ENCODE measurements at places on chromosomes 7 and 10.

DNA sequence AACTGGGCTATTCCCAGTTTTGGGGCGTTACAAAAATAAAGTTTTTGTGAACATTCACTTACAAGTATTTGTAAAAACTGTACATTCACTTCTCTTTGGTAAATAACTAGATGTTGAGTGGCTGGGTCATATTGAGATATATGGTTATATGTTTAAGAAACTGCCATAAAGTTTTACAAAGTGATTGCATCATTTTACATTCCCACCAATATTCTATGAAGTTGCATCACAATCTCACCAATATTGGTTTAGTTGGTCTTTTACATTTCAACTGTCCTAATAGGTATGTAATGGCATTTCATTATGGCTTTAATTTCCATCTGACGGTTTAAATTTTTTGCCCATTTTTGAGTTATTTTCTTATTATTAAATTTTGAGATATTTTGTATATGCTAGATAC lies 251.7 kb upstream of the GNAI1 start:
- no peak overlapping the region for H3K27ac ChIP-seq
- no peaks in the 10 kb centered on the region for H3K36me3 ChIP-seq
- H3K4me1 ChIP-seq, result no peaks in the 10 kb centered on the region
- DNase-seq, result no peak
- no peak overlapping the region for H3K4me3 ChIP-seq
- H3K27me3 ChIP-seq, result no peaks in the 10 kb centered on the region

- no peaks in the 10 kb centered on the region for H3K27me3 ChIP-seq
- DNase-seq, result no peak
- H3K27ac ChIP-seq, result no peak overlapping the region
- H3K4me1 ChIP-seq, result no peaks in the 10 kb centered on the region
- no peak overlapping the region for H3K4me3 ChIP-seq
- H3K36me3 ChIP-seq, result peaks cover 13% of the 10 kb centered on the region
Observed at GRCh38 chr7:127968547-127968946, 62.7 kb downstream of the LRRC4 start.

- H3K4me1 ChIP-seq, result peaks cover 18% of the 10 kb centered on the region
- no peak overlapping the region for H3K27ac ChIP-seq
- no peak for DNase-seq
- H3K4me3 ChIP-seq, result no peak overlapping the region
- no peaks in the 10 kb centered on the region for H3K36me3 ChIP-seq
Observed at GRCh38 chr10:88794731-88795130, 7.8 kb upstream of the LIPM start.

DNA sequence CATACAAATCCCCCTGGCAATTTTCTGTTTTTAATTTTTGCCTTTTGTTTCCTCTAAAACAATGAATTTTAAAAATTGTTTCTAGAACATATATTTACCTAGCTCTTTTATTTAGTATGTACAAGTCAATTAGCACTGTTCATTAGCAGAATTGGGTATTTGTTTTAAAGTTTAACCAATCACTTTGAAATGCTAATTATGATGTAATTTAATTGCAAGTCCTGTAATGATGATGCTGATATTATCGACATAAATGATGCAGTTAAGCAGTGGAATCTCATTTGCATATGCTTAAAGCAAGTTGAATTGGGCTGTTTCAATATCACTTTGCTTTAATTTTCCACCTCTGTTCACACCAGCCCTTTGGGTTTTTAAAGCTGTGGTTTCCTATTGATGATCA lies 2.7 kb downstream of the FOXP2 start:
- H3K27me3 ChIP-seq, result peaks cover 3% of the 10 kb centered on the region
- no peak overlapping the region for H3K27ac ChIP-seq
- H3K36me3 ChIP-seq, result no peaks in the 10 kb centered on the region
- no peak for DNase-seq

DNA sequence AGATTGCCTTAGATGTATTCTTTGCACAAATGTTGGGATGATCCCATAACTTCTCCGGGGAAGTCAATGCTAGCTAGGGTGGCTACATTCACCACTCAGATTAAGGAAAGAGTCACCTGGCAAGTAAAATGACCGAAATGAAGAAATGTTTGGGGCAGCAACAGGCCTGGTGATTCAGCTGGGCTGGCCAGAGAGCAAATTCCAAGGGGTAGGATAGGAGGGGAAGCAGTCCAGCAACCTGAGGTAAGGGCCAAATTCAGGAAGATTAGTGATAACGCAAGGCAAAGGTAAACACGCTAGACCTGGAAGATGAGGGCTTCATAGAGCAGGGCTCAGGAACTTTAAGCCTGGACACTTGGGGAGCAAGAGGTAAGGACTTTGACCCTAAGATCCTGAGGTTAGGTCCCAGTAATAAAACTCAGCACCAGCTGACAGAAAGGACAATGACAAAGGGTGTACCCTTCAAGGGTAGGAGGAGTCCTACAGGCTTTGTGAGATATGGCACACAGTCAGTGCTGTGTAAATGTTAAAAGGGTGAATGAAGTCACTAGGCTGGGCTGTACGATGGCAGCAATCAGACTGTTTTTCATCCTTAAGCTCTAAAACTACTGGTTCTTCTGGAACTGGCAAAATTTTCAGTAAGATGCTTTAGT lies 22.7 kb upstream of the SMNDC1 start:
- no peak for DNase-seq
- H3K27ac ChIP-seq, result no peak overlapping the region
- peaks cover 3% of the 10 kb centered on the region for H3K27me3 ChIP-seq
- peaks cover 7% of the 10 kb centered on the region for H3K36me3 ChIP-seq

DNA sequence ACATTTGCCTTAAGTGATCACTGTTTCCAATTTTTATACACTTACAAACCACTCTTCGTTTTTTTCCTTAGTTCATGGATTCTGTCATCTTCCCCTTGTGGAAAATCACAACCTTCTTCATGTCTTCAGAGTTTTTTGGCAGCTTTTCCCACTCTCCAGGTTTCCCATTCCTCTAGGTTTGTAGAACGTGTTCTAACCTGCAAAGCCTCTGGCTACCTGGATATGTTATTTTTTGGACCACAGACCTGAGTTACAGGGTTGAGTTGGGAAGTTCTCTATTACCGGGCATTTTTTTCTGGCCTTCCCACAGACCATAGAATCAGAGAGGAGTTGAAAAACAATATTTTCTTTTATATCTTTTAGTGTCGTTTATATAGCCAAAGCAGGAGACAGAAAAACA lies 30.2 kb downstream of the NRG3 start:
- DNase-seq, result no peak
- H3K27ac ChIP-seq, result no peak overlapping the region
- no peaks in the 10 kb centered on the region for H3K27me3 ChIP-seq
- H3K4me1 ChIP-seq, result no peaks in the 10 kb centered on the region

DNA sequence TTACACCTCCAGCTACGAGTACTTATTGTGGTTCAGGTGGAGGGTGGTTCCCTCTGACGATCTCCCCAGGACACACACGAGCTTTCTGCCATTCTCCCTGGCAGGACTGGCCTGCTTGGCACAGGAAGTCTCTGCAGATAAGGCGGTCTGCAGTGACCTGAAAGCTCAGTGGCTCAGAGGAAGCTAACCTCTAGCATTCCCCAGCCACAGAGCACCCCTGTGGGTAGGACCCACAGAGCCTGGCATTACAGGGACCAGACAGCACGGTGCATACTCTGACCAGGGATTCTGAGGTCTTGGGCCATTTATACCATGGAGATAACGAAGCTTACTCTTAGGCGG lies 1.9 kb upstream of the GPR146 start:
- no peak for DNase-seq
- H3K4me1 ChIP-seq, result peaks cover 40% of the 10 kb centered on the region
- no peak overlapping the region for H3K4me3 ChIP-seq
- no peak overlapping the region for H3K27ac ChIP-seq
- no peaks in the 10 kb centered on the region for H3K36me3 ChIP-seq

- no peaks in the 10 kb centered on the region for H3K27me3 ChIP-seq
- no peak for DNase-seq
- no peak overlapping the region for H3K27ac ChIP-seq
- no peaks in the 10 kb centered on the region for H3K4me1 ChIP-seq
- no peak overlapping the region for H3K4me3 ChIP-seq
- H3K36me3 ChIP-seq, result peaks cover 3% of the 10 kb centered on the region
Observed at GRCh38 chr7:57201895-57202210, 69.6 kb upstream of the ZNF479 start.

DNA sequence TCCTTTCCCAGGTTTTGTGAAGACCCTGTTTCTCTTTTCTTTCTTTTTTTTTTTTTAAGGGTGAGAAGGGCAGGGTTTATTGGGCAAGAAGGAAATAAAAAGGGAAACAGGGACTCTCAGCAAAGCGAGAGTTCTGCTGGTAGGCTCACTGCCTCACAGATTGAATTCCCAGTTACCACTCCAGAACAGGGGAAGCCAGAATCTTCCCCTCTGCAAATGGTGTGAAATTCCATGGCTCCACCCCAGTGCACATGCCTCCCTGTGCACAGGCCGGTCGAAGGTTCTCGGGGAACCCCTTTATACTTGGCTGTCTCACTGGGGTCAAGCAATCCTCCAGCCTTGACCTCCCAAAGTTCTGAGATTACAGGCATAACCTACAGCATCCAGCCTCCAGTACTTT lies 10.5 kb upstream of the GUSB start:
- no peak overlapping the region for H3K4me3 ChIP-seq
- no peaks in the 10 kb centered on the region for H3K36me3 ChIP-seq
- no peak for DNase-seq
- H3K27ac ChIP-seq, result no peak overlapping the region
- no peaks in the 10 kb centered on the region for H3K4me1 ChIP-seq
- H3K27me3 ChIP-seq, result no peaks in the 10 kb centered on the region

- peak; percentile 51 for DNase-seq
- H3K36me3 ChIP-seq, result no peaks in the 10 kb centered on the region
- no peak overlapping the region for H3K4me3 ChIP-seq
- no peak overlapping the region for H3K27ac ChIP-seq
Observed at GRCh38 chr7:142412551-142413193, 154.8 kb upstream of the PRSS58 start.

DNA sequence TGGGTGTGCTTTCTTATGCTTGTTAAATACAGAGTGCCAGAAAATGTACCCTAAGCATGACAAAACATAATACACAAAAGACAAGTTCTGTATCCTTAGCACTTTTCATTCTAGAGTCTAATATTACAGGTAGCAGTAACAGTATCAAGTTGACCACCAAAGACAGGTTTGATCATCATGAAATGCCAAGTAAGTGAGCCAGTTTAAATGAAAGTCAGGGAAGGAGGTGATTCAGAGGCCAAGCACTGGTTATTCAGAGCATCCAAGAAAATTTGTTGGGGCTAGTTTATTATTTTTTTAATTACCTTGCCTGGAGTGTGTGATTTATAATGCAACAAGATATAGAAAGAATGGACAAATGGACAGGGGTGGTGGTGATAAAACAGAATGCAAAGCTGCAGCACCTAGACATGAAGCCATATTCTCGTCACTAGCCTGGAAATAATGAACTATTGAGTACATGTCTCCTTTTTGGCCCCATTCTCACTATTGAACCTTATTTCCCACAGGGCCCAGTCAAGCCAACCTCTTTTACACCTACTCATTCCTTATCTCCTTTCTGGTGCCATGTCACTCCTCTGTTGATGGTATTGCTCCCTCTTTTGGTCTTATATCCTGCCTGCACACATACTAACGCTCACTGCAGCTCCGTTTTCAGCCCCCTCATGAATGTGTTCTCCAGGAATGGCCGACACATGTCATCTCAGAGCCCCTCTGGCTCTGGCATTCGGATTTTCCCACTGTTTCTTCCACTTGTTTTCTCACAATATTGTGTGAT lies 78.6 kb upstream of the GLCCI1 start:
- H3K4me1 ChIP-seq, result no peaks in the 10 kb centered on the region
- DNase-seq, result no peak
- no peak overlapping the region for H3K27ac ChIP-seq

DNA sequence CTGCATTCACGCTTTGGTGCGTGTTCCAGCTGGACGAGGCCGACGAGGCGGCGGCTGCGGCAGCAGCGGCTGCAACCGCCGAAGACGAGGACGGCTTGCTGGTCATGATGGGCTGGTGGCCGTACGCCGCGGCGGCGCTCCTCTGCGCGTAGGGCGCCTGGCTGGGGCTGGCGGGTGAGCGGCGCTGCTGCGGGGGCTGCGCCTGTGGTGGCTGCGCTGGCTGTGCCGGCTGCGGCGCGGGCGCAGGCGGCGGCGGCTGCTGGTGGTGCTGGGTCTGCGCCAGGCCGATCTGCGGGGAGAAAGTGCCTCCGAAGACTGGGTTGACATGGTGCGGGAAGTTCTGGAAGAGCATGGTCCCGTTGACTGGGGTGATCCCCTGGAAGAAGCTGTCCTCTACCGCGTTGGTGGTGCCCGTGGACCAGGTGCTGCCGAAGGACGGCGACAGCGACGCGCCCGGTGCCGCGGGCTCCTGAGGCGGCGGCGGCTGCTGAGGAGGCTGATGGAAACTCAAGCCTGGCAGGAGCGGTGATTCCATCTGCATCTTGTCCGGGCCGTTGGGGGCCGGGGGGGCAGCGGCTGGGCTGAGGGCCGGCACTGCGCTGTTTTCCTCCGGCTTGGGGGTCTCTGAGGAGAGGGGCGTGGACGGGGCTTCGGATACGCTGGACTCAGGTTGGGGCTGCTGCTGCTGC lies 51.1 kb downstream of the CPEB3 start:
- peaks cover 9% of the 10 kb centered on the region for H3K36me3 ChIP-seq
- H3K4me1 ChIP-seq, result peaks cover 33% of the 10 kb centered on the region
- H3K27ac ChIP-seq, result no peak overlapping the region

DNA sequence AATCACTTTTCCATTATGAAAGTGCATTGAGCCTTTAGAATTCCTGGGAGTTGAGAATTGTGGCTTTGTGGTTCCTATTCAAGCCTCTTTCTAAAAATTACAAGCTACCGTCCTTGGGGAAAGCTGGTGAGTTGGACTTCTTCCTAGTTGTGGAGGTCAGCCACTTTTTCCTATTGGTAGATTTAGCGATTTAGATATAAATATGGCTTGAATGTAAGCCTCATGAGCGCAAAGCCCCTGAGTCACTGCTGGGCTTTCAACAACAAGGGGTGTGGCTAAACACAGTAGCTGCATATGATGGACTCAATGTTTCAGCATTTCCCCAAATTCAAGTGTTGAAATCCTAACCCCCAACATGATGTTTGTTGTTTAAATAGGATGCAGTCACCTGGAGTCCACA lies 150.0 kb upstream of the IGFBP3 start:
- no peak for DNase-seq
- H3K4me1 ChIP-seq, result no peaks in the 10 kb centered on the region
- no peak overlapping the region for H3K27ac ChIP-seq
- H3K36me3 ChIP-seq, result no peaks in the 10 kb centered on the region

DNA sequence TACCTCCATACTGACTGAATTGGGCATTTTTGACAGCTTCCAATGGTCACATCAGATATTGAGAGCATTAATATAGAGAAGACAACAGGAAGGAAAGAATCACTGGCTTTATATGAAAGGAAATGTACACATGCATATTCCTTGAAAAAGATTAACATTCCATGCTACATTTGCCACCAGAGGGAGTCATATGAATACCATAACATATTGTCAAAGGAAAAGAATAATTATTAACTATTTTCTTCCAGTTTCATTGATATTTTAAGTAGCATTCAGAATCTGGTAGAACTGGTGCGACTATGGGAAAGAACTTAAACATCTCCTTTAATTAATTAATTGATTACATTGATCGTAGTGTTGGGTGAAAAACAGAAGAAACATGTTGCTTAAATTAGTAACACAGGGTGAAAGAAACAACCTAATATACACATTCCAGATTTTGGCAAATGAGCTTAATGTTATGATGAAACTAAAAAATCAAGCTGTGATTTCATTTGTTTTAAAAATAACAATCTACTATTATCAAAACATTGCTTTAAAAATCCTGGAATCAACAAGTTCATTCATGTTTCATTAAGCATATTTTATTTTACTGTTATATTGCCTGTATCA lies 71.5 kb downstream of the GPR85 start:
- H3K4me1 ChIP-seq, result no peaks in the 10 kb centered on the region
- DNase-seq, result no peak
- peaks cover 2% of the 10 kb centered on the region for H3K36me3 ChIP-seq
- no peaks in the 10 kb centered on the region for H3K27me3 ChIP-seq
- no peak overlapping the region for H3K27ac ChIP-seq

All from activated CD4-positive, alpha-beta memory T cell treated with anti-CD3 and anti-CD28 coated beads for 36 hours (primary cell).